Stimulated activated CD8-positive, alpha-beta memory T cell treated with anti-CD3 and anti-CD28 coated beads, Interleukin-7, amount 100 ng/mL, for 1 hour (primary cell): ENCODE measurements at places on chromosomes 1 and 21.

- DNase-seq: no peak
These were observed 38.7 kb downstream of the DSTYK start for GRCh38 chr1:205172729-205173366.

GRCh38 chr1:240811256-240811655 lies 199.3 kb upstream of the GREM2 start:
- no peak for DNase-seq

DNA sequence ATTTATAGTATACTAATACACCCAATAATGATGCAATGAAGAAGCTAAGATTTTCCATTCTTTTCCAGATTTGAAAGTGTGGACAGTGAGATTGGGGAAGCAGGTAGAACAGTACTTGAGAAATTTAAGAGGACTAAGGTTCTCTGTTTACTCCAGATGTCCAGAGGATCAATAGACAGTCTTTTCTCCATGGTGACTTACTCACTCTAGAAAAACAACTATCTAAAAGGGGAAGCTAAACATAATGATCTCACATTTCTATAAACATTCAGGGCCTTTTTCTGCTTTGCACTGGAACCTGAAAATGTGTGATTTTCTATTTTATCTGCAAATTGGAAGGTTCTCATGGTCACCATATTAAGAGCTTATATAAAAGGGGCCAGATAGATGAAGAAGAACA lies 93.9 kb upstream of the ZBTB18 start:
- no peak for DNase-seq

DNA sequence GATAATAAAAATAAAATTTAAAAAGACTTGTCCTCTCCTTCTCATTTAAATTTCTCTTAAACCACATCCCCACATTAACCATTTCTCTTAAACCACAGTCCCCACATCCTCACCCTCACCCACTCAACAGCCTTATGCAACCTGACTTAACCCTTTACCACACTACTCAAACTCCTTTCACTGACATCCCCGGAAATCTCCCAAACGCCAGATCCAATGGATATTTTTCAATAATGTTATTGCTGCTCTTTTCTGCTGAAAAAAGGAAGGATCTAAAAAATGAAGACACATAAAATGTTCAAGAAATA lies 54.2 kb upstream of the EEIG2 start:
- DNase-seq: no peak

DNA sequence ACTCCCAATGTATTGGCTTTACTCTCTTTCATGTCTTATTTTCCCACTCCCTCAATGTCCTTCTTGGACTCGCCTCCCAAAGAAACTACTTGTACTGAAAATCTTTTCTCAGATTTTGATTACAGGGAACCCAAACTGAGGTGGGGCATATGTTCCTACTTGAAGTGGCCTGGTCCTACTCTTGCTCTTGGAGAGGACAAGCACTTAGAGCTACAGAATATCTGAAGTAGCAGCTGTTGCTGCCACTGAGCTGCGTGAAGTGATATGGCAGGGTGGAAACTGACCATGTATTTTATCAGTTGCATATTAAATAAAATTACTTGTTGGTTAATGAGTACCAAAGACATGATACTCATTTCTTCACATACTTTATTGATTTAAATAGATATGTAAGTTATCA lies 129.5 kb downstream of the TSEN15 start:
- DNase-seq: no peak

GRCh38 chr1:45473302-45473701 lies 17.7 kb downstream of the TESK2 start:
- DNase-seq: no peak

GRCh38 chr1:99717005-99717404 lies 49.4 kb downstream of the FRRS1 start:
- DNase-seq: no peak

DNA sequence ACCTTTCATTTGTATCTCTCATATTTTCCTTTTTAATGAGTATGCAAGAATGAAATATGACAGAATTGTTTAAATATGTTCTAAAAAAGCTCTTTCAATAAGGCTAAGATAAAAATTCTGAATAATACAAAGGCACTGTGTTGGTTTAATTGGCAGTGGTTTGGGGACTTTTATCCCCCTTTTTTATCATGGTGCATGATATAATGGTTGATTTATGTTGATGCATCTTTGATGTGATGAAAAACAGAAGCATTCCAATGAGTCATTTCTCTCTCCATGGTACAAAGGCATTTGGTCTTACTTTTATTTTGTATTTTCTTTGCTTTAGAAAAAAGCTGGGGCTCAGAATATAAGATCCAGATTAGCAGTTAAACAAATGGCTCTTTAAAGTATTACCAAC lies 127.2 kb upstream of the GREM2 start:
- no peak for DNase-seq

DNA sequence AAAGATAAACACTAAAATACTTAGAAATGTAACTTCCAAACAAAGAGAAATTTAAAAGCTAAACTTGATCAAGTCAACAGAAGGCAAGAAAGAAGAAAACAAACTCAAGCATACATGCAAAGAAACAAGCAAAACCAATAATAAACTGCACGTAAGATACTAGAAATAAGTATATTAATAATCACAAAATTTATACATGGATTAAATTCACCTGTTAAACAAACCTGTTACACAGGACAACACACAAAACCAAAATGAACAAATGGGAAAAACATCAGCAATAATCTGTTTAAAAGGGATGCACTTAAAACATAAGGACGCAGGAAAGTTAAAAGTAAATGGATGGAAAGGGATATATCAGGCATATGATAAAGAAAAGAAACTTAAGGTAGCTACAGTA lies 165.8 kb downstream of the CDC42BPA start:
- no peak for DNase-seq

DNA sequence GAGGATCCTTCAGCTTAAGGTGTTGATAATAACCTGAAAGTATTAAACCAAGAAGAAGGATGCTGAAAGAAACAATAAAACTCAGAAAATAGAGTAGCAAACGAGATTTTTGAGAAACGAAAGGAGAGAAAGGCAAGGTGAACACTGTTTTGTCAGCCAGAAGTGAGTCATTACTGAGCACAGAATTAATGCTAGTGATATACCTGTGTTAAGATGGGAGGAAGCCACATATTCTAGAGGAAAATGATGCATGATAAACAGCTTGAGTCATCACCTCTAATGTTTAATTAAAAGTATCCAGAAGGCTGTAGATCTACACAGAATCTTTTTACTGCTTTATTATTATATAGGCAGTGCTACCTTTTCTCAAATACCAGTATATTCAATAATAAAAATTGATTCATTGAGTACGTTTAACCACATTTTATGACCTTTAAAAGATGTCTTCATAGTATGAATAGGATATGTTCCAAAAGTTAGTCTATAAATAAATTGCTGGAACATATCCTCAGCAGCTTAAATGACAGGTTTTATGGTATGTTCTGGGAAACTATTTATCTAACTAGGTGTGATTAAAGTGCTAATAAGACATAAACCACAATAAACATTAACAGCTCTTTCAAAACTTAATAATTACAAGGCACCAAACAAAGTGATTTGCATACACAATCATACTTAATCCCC lies 10.3 kb downstream of the SH3GLB1 start:
- no peak for DNase-seq
